Mucosa of gallbladder (tissue), 1 donor: ENCODE measurements at places on chromosomes 4 and X.

GRCh38 chr4:168797738-168798375 is 212.2 kb downstream of the CBR4 start:
- DNase-seq: no peak

- no peak for DNase-seq
Observed at GRCh38 chrX:155870958-155871357, 10.2 kb upstream of the VAMP7 start.

DNA sequence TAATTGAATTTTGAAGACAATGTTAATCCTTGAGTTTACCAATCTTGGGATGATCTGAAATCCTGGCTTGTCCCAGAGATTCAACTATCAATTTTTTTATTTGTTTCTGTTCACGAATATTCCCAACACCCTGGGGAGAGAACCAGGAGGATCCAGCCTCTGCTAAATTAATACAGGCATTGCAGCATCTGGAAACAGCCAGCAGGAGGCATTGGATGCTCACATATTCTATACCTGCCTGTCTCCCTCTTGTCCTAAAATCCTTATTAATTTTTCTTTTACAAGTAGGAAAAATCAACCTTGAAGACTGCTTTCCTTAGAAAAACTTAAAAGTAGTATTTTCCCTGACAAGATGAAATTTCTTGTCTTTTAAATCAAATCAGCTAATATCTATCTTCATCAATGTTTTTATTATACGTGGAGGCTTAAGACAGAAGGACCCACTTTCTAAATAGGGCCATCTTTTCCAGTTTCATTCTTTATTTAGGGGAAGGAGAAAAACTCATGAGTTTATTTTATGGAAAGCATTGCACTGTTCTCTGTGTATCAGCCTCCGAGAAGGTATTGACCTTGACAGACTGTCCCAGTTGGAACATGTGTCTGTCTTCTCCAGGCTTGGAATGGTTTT is 102.4 kb downstream of the CLNK start:
- peak; percentile 32 for DNase-seq

GRCh38 chrX:115589419-115589818 is 28.4 kb downstream of the PLS3 start:
- no peak for DNase-seq

DNA sequence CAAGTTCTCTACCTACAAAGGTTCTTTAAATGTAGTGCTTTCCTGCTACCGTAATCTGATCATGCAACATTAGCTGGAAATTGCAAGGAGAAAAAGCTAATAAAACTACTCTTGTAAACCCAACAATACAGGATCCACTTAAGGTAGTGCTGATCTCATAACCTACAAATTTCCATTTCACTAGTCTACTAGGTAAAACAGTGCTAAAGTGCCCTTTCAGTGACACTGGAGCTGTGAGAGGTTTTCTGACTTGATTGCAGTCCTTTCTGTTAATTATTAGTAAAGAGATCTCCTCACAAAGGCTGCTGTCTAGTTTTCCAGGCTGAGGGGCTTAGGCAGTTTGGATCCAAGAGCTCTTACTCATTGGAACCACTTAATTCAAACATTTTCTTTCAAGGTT is 1118.7 kb downstream of the SH3BGRL start:
- no peak for DNase-seq

GRCh38 chr4:75745721-75746199 is 21.4 kb downstream of the USO1 start:
- DNase-seq: no peak

DNA sequence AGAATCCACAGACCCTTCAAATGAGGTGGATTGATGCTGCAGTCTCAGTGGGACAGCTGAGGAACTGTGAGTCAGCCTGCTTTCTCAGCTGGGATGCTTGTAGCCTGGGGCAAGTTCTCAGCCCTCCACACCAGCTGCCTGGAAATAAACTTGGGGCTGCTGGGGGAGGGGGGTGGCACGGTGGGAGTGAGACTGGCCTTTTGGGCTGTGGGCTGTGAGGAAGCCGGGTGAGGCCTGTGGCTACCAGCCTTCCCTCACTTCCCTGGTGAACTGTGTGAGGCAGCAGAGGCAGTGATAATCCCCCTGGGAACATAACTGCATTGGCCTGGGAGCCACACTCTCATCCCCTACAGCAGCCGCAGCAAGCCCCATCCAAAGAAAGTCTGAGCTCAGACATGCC is 114.5 kb upstream of the GUCY1A1 start:
- DNase-seq: no peak

DNA sequence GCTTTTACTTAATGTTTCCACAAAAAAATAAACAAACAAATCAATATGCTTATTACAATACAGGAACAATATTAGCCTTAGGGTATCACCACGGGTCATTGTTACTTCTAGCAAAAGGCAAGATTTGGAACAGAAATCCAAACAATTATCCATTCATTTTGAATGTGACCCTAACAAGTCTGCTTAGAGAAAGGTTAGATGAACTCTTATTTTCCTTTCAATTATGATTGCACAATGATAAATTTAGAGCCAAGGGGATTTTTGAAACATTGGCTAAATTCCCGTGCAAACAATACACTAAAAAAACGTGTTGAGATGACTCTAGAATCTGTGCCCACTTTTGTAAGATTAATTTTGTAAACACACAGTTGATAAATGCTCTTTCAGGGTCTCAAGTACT is 474.7 kb downstream of the PCDH7 start:
- no peak for DNase-seq
